ENCODE measurements at places on chromosomes 6 and 20.

DNA sequence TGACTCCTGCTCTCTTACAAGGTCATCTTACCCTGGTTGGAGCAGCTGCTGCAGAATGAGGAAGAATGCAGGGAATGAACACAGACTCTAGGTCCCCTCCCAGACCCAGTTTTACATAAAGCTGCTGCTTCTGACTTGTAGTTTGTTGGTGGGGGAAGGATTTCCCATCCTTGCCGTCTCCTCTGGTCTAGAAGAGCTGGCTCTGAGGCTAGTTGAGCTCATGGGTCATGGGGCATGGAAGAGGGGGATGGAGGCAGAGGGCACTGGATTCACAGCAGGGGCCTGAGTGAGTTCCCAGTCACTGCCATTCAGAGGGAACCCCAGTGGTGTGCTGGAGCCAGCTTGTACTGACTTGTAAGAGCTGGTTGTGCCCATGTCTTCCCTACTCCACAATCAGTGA is 9.2 kb upstream of the GUCA1A start:
- DNase-seq = no peak

DNA sequence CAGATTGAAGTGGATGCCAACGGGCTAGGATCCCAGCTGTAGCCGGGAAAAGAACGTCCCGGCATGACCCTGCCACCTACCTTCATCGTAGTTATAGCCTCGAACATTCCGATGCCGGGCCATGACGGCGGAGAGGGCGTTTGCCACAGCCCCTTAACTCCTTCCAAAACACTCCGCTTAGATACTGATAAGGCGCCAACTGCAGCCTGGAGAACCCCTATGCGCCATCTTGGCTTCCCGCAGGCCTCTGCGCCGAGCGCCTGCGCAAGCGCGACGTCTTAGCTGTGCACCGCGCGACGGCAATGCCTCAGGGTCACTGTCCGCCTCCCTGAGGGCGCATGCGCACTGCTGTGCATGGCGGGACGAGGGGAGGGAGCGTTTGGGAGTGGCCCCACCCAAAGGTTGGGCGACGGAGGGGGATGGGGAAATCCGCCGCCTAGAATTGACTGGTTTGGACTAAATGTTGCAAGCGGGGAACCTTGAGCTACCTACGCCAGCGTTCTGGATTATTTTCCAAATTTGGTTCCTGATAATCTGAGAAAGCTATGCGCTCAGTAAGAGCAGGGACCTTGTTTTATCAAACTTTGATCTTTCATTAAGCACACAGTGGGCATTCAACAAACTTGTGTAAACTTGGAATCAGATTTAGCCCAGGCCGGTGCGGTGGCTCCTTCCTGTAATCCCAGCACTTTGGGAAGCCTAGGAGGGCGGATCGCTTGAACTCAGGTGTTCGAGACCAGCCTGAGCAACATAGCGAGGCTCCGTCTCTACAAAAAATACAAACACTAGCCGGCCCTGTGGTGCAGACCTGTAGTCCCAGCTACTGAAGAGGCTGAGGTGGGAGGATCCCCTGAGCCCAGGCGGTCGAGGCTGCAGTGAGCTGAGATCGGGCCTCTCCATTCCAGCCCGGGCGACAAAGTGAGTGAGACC is at the start of gene HBS1L:
Gene HBS1L, minus strand, starts transcription at position 254 of the 930 bp plus-strand sequence. Its CDS starts 131 bp downstream, at position 123.
- DNase-seq = peak; percentile 95

DNA sequence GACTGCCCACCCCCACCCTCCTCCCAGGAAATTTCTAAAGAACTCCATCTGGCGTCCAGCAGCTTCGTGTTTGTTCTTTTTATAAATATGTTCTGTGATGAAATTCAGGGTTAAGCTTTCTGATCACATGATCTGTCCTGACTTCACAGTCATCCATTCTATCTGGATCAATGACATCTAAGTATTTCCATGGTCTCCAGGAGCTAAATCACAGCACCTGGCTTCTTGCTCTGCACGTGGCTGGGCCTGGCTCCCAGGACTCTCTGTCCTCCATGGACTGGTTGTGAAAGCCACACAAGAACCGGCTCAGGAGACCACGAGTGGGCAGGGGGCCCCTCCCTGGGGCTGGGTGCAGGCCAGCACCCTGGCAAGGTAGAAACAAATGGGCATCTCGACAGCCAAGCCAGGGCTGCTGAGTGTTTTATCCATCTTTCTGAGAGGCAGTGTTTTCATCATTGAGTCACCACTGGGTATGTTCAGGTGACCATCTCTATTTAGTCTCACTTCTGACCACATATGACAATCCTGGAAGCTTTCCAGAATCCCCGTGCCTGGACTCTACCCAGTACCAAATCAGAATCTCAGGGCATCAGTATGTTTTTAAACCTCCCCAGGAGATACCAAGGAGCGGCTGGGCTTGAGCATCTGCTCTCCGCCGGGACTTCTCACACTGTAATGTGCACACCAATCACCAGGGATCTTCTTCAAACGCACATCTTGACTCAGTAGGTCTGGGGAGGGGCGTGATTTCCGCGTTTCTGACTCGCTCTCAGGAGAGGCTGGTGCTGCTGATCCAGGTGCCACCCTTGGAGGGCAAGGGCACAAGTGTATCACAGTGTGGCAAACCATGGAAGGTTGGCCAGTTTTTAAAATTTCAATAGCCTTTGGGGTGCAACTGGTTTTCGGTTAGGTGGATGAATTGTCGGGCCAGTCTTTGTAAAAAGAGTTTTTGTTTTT is 31.6 kb upstream of the PXDC1 start:
- DNase-seq = no peak

DNA sequence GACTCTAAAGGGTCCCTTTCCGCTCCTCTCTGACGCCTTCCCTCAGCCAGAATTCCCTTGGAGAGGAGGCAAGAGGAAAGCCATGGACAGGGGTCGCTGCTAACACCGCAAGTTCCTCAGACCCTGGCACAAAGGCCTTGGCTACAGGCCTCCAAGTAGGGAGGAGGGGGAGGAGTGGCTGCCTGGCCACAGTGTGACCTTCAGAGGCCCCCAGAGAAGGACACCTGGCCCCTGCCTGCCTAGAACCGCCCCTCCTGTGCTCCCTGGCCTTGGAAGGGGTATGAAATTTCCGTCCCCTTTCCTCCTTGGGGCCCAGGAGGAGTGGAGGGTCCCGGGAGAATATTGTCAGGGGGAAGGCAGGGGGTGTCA is 2.7 kb downstream of the VEGFA start:
- DNase-seq = no peak

GRCh38 chr6:6221787-6222535 is 98.5 kb downstream of the F13A1 start:
- no peak for DNase-seq

DNA sequence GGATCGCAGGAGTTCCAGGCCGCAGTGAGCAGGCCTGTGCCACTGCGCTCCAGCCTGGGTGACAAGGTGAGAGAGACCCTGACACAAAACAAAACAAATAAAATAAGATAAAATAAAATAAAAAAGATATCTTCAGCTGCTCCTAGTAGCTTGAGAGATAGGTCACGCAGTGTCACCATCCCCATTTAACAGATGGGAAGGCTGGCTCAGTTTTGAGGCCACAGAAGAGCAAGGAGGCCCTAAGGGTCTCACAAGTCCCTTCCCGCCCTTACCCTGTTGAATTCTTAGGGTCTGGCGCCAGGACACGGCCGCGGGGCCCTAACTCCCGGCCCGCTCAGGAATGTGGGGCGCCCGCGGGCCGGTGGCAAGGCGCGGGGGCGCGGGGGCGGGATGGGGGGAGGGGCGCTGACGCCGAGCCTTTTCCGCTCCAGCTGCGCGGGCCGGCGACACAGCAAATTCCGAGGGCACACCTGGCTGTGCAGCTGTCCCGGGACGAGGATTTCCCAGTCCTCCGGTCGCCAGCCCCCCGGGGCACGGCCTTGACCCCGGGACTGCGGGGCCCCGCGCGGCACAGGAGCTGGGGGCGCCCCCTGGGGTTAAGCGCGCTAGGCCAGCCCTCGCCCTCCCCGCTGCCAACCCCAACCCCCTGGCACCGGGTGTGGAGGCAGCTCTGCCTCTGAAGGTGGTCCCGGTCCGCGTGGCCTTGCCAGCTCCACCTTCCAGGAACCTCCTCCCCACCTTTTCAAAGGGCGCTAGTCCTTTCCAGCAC is 10.3 kb upstream of the R3HDML start:
- no peak for DNase-seq

DNA sequence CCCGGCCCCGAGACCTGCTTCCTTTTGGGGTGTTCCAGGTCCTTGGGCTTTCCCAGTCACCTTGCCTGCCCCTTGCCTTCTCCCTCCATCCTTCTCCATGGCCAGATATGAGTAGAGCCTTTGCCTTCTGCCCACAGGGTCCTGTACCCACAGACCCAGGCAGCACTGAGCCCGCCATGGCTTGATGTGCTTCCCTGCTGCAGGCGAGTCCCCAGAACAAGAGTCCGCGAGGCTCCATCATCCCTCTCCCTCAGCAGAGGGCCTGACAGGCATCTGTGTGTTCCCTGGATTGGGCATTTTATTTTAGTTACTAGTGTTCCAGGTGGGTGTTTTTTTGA is 21.9 kb downstream of the PYGB start:
- no peak for DNase-seq

- no peak for DNase-seq
Observed at GRCh38 chr6:142275236-142276006, 26.4 kb upstream of the ADGRG6 start.

Measured in NCI-H1092 (cell line).